ENCODE measurements at places on chromosomes 1 and 21.

DNA sequence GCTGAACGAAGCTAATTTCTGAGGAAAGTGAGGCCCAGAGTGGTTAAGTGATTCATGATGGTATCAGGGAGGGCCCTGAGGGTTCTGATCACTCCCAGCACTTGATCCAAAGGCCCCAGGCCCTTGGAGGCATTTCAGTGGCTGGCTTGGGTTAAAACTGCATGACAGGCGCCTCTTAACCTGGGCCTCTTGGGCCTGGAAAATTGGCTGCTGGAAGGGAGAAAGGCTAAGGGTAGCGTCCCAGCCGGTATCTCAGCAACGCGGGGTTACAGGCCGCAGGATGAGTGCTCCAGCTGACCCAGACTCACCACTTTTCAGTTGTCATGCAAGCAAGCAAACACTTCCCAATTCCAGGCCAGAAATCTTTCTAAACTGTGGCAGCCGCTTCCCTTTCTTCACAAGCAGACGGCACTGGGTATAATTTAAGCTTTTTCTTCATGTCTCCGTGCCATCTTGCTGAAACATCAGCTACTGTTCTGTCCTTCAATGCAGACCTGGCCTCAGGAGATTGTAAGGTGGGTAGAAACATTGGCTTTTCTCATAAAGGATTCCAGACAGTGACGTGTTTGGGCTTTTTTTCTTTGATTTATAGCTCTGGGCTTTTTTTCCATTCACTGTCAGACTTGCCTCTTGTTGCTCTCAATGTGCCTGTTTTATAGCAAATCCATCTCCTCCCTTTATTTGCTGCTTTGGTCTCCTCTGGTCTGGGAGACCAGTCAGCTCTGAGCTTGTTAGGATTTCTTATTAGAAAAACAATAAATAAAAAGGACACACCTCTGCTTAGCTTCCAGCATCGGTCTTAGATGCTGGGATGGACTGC is 229.1 kb downstream of the KCNJ6 start:
- no peak for DNase-seq

GRCh38 chr1:147509786-147510395 is 31.4 kb upstream of the BCL9 start:
- peak; percentile 52 for DNase-seq

DNA sequence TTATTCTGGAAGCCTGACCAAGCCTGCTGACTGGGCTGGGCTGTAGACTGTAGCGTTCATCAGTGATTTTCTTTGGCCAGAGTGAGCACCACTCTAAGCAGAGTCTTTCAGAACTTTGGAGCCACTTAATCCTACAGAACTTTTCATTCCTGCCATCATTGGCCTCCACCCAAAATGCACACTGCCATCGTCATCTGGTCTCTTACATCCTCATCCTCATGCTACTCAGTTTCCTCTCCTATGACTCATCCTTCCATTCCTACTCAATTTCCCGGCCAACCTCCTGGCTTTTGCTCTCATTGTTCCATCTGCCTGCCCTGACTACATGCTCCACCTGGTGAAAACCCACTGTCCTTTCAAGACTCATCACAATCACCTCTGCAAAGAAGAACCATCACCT is 233.8 kb upstream of the USP25 start:
- DNase-seq = no peak

- DNase-seq = no peak
Observed at GRCh38 chr1:39761557-39762260, 9.4 kb downstream of the OXCT2 start.

DNA sequence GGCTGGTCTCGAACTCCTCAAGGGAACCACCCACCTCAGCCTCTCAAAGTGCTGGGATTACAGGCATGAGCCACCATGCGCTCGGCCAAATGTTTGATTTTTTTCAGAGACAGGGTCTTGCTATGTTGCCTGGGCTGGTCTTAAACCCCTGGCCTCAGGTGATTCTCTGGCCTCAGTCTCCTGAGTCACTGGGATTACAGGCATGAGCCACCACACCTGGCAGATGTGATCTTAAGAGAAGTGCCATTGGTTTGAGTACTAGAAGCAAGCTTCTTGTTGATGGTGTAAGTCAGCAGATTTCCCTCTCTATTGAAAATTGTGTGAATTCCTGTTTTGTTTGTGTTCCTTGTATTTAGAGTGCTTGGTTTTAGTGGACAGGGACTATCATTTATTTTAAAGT is 5.2 kb downstream of the CAP1 start:
- DNase-seq = no peak

- no peak for DNase-seq
Observed at GRCh38 chr21:29072873-29073221, 601 bp downstream of the CCT8 start.

DNA sequence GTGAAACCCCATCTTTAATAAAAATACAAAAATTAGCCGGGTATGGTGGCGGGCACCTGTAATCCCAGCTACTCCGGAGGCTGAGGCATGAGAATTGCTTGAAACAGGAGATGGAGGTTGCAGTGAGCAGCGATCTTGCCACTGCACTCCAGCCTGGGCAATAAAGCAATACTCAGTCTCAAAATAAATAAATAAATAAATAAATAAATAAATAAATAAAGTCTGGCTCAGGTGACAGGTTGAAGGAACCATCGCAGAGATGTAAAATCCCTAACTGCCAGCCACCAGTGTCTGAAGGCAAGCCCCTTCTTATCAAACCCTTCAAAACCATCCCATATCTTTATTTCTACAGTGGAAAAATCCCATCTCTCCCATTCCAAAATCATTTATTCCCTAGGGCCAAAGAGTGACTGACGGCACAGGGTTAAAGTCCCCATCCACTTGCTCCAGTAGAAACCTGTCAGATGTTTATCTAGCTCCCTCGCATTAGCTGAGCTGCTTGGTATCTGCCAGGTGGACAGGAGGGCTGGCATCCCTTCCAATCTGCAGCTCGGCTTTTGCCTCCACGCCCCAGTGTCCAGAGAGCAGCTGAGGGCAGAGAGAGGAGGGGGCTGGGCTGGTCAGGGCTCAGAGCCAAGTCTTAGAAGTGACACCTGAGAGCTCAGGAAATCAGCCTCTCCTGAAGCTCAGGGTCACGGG is 5.0 kb downstream of the CSRP1 start:
- DNase-seq = no peak

- no peak for DNase-seq
Observed at GRCh38 chr1:42825036-42825851, 8.0 kb upstream of the SVBP start.

DNA sequence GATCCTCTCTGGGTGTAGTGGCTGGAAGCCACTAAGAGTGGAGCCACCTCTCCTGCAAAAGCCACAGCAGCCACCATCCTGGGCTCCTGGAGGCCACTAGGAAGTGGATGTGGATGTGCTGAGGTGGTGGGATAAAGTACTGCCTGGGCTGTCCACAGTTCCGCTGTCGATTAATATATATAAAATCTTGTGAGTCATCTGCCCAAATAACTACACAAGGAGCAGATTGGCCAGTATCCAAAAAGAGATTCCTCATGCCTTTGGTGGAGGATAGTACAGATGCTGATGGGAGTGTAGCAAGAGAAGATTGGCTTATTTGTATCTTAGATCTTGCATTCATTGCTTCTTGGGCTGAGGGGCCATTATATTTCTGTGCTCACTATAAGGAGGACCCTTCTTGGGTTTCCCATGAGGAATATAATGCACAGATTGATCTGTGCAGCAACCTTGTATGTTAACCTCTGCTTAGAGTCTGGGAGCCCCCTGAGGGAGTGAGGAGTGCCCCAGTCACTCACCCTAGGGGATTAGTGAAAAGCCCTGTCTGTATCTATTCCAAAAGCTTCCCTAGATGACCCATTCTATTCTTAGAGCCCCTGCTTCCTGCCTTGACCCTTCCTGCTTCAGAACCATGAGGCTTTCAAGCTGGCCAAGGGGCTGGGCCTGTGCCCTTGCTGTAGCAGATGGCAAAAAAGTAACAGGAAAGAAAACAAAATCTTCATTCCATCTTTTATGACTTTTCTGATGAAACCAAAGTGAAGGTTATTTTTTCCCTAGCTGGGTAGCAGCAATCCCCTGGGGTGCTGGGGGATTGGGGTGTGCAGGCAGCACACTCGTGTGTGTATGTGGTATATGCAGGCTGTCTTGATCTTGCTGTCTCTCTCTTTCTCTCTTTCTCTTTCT is 31.7 kb downstream of the RCSD1 start:
- DNase-seq = no peak

GRCh38 chr1:201084295-201084694 is 27.9 kb downstream of the CACNA1S start:
- no peak for DNase-seq

GRCh38 chr1:184186167-184186566 is 134.6 kb downstream of the TSEN15 start:
- DNase-seq = no peak

GRCh38 chr1:227732586-227733308 is 2.4 kb downstream of the JMJD4 start:
- DNase-seq = no peak

GRCh38 chr1:19315378-19316198 is 3.5 kb downstream of the SLC66A1 start:
- DNase-seq = no peak

DNA sequence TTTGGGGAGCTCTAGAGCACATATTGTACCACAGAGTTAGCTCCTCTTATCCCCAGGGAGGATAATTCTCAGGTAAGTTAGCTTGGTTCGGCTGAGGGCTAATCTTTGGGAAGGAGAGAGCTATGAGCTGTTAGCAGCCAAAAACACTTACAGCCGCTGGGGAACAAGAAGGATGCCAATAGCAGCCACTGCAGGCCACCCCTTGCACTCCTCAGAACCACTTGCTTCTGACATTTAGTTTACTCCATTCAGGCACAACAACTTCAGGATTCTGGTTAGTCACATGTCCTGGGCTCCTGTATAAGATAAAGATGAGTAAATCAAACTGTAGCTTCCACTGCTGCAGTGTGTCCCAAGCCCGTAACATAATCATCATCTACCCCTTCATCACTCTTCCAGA is 212.6 kb upstream of the ADGRL2 start:
- no peak for DNase-seq

DNA sequence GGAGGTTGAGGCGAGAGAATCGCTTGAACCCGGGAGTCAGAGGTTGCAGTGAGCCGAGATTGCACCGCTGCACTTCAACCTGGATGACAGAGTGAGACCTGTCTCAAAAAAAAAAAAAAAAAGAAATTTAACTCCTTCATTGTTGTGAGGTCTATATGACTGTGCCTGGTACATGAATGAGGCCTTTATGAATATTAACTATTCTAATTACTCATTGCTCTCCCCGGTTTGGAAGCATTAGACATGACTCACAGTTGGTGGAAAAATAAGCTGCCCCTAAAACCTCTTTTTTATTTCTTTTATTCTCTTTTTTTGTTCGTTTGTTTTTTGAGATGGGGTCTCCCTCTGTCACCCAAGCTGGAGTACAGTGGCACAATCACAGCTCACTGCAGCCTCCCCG is 3.3 kb downstream of the NPPB start:
- DNase-seq = no peak

- no peak for DNase-seq
Observed at GRCh38 chr1:3732434-3733093, 19.7 kb upstream of the CCDC27 start.

Data from mesothelial cell of epicardium (in vitro differentiated cells).